ENCODE measurements at places on chromosomes 13 and 19.

GRCh38 chr13:23558675-23559536, 11.3 kb upstream of the TNFRSF19 start:
- no peak for DNase-seq

DNA sequence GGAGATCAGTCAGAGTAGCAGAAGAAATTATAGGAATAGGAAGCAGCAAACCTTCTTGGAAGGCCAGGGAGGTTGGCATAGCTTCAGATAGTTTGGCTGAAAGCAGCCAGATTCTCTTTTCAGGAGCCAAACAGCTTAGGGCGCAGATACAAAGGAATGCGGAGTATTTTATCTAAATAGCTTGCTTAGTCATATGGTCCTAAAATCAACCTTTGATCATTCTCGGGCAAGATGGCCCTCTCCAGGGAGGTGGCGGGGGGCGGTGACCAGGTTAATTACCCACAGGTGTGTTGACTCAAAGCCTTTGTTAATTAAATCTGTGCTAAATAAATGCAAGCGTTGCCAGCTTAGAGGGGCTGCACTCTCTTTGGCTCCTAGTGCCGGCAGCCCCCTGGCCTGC, 12.5 kb upstream of the NCR1 start:
- no peak for DNase-seq

- peak; percentile 54 for DNase-seq
Observed at GRCh38 chr13:108155185-108156106, 59.9 kb downstream of the LIG4 start.

- DNase-seq, result no peak
Observed at GRCh38 chr13:57740719-57741118, 109.2 kb downstream of the PCDH17 start.

GRCh38 chr19:45472563-45473366, 5.0 kb downstream of the FOSB start:
- DNase-seq, result peak; percentile 70

DNA sequence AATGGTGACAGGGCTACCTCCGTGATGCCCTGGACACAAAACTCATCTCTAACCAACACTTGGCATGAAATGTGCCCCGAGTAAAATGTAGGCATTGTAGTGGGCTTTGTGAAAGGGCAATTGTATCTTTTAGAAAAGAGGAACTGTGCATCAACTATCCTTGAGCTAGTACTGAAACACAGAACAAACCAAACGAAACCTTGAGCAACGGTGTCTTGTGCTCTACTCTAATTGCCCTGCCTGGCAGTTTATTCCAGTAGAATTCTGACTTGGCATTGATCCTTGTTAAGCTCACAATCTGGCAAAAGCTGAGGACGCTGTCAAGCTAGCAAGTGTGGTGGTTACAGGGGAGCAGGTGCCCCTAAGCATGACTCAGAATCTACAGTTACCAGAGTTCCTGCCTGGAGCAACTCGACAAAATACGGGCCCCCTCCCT, 707.1 kb upstream of the SPRY2 start:
- DNase-seq, result no peak

Data from CD4-positive, alpha-beta T cell treated with Interferon alpha-2 for 1 hour (primary cell).